ENCODE measurements at places on chromosomes 6 and 20.
A peak's percentile ranks its signal among the peaks of the same experiment; 100 is the strongest.

- no peak for DNase-seq
These were observed 169.5 kb downstream of the FRK start for GRCh38 chr6:115891111-115891669.

GRCh38 chr20:57415771-57416170, 24.6 kb downstream of the RBM38 start:
- DNase-seq = no peak

GRCh38 chr6:53066077-53066417, 843 bp downstream of the FBXO9 start:
- DNase-seq = no peak

DNA sequence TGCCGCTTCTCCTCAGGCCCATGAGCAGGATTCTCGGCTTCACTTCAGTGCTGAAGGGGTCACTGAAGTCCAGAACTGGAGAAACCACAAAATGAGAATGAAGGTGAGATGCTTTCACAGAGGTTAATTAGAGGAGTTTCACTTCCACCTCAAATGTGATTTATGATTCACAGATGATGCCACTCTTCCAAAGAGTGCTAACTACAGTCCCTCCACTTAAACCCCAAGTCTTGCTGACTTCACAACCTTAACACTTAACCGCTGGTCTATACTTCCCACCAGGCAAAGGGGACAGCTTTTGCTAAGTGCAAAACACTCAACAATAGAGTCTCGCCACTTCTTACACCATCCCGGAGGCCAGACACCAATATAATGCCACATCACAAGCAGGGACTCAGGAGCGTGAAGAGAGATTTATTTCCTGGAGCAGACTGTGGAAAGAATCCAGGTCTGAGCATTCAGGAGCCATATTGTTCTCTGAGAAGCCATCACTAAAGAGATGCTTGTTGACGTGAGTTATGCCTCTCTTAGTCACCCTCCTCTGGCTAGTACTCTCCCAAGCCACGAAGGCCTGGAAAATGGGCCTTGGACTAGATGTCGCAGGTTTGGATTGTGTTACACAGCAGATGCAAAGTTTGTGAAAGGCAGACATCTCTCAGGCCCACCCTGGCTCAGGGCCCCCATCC, 24.4 kb downstream of the RRAGD start:
- DNase-seq = no peak

- DNase-seq = no peak
These were observed 156.8 kb upstream of the ARID1B start for GRCh38 chr6:156620331-156620730.

DNA sequence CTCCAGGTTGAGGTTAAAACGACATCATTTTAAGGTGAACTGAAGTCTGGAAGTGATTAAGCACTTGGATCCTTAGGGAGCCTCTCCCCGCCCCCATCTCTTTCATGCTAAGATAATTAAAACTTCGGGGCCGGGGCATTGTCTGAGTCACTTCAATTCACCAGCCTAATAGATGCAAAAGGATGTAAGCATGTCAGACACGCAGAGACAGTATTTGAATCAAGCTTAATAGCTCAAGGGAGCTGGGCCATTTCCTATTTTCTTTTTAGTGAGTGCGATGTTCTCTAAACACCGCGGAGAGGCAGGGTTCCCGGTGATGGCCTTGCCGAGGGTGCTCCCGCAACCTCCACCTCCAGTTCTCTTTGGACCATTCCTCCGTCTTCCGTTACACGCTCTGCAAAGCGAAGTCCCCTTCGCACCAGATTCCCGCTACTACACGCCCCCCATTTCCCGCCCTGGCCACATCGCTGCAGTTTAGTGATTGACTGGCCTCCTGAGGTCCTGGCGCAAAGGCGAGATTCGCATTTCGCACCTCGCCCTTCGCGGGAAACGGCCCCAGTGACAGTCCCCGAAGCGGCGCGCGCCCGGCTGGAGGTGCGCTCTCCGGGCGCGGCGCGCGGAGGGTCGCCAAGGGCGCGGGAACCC, 516 bp upstream of the IRF4 start:
- no peak for DNase-seq

DNA sequence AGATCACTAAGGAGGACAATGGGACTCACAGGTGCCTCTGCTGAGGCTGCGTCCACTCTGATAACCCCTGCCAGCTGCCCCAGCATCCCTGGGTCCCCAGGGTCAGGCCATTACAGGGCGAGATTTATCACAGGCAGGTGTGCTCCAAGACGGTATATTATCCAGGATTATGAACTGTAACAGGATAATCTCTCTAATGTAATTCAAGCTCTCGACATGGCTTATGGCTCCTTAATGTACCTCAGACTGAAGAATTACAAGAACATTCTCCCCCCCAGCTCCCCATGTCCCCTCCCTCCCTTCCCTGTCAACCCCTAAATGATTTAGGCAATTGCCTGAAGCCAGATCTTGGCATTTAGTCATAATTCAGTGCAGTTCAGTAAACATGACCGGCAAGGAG, 86.8 kb downstream of the NCR2 start:
- DNase-seq = no peak

- DNase-seq = no peak
These were observed 11.8 kb upstream of the SNRPC start for GRCh38 chr6:34745277-34746103.

DNA sequence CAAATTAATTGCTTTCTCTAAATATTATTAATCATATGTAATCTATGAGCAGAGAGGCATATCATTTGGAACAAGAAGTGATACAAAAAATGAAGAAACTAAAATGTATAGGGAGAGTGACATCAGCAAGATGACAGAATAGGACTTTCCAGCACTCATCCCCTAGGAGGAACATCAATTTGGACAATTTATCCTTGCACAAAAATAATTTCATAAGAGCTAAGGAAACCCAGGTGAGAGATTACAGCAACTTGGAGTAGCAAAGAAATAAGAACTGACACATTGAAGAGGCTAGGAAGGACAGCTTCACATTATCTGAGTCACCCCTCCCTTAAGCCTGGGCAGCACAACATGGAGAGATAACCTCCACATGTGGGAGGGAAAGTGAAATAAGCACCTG, 347.5 kb downstream of the MAFB start:
- DNase-seq = no peak

DNA sequence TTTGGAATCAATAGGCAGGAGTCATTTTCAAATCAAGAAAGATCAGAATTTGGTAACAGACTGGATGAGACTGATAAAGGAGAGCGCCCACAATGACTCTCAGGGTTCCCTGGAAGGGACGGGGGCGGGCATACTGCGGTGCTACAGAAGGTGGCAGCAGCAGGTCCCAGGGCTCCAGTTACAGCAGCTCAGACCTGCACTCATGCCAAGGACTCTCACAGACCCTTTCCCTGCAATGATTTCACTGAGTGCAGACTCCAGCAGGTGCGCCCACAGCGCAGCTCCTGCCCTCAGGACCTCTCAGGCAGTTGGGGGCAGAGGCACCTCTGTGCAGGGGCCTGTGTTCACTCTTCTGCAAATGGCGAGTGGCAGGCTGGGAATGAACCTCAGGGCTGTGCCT, 359.8 kb downstream of the ZFAND3 start:
- peak; percentile 14 for DNase-seq

DNA sequence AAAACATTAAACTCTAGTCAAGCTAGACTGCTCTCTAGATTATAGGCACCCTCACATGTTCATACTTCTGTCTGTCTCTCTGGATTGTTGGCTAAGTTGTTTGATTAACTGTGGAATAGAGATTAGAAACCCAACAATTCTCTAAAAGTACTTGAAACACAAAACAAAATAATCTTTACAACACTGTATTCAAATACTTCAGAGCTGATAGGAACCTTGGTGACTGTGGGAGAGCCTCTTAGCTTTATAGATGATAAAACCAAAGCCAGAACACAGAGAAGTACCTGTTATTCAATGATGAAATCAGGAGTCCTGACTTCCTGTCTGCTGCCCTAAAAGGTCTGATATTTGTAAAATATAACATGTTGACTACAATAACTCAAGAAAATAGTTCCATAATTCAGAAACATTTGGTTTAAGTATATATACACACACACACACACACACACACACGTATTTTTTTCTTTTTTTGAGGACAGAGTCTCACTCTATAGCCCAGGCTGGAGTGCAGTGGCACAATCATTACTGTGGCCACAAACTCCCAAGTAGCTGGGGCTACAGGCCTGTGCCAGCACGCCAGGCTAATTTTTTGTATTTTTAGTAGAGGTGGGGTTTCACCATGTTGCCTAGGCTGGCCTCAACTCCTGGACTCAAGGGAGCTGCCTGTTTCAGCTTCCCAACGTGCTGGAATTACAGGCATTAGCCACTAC, 222.0 kb downstream of the FUT9 start:
- no peak for DNase-seq

DNA sequence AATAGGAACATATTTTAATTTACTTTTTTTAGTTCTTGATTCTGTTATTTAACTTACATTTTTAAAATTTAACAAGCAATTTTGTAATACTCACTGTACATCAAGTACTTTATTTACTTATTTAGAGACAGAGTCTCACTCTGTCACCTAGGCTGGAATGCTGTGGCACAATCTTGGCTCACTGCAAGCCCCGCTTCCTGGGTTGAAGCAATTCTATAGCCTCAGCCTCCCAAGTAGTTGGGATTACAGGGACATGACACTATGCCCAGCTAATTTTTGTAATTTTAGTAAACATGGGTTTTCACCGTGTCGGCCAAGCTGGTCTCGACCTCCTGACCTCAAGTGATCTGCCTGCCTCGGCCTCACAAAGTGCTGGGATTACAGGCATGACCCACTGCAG, 7.0 kb downstream of the BTN3A3 start:
- no peak for DNase-seq

DNA sequence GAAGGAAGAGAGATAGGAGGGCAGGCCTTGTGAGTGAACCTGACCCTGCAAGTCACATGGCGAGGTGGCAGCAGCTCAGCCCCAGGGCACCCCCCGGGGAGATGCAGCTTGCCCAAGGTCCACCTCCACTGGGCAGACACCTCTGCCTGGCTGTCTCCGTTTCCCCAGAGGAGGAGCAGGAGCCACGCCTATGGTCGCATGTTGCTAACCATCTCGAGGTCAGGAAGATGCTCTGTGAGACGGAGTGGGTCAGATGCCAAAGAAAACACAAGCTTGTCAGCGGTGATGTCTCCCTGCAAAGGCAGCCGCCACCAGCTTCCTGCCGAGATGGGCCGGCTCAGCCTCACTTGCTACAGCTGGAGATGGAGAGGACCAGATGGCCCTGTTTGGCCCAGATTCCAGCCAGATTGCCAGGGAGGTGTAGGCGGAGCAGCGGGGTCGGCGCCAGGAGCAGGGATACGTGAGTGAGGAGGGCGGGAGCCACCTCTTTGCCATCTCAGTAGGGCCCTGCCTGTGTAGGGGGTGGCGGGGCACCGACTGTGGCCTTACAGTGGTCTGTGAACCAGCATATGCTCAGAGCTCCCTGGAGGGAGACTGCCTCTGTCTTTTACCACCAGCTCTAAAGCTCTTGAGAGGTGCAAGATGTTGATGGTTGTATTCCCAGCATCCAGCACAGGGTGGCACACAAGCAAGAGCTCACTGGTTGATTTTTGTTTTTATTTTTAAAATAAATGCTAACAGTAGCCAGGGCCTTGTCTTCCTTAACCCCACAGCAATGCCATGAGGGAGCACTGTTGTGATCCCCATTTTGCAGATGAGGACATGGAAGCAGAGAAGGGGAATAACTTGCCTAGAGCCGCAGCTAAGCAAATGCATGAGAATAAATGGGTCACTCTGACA, 42.9 kb upstream of the FAM83D start:
- no peak for DNase-seq

DNA sequence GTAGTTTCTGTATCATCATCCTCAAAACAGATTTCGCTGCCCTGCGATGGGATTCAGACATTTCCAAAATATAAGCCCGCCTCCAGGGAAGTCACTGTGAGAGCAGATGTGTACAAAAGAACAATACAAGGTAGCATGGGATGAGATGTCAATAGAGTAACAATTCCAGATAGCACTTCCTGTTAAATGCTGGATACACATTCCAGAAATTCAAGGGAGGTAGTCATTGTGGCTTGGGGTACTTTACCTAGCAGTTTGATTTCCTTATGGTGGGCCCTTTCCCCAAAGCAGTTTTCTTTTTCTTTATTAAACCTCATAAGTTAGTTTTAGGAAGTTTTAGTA, 2.5 kb downstream of the RNF217 start:
- no peak for DNase-seq

DNA sequence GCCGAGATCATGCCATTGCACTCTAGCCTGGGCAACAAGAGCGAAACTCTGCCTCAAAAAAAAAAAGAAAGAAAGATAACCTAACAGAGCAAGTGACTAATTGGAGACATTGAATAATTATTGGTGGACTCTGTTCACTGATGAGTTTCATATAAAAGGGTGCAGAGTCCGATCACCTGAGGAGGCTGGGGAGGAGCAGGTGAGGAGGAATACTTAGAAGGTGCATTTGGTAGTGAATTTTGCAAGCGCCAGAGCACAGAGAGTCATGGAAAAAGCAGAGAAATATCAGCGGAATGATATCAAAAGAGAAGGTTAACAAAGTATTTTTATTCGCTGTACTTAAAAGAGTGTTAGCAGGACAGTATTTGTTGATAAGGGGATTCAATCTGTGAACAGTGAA, 44.4 kb downstream of the CD2AP start:
- no peak for DNase-seq

GRCh38 chr6:112660626-112661025, 313.5 kb downstream of the RFPL4B start:
- DNase-seq = no peak

DNA sequence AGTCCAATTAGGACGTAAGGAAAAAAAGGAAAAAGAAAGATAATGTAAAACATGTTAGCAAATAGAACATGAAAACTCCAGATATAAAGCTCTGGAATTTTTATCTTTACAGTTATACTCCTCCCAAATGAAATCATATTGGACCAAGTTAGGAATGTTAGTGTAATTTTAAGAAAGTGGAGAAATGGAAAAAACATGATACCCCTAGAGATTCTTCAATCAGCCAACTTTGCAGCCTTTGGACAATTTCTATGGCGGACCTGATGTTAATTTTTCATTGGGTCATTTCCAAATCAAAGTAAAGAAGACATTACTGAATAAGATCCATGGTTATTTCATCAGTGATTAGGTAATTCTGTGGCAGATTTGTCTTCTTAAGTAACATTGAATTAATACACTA, 748.7 kb downstream of the RFPL4B start:
- DNase-seq = no peak

DNA sequence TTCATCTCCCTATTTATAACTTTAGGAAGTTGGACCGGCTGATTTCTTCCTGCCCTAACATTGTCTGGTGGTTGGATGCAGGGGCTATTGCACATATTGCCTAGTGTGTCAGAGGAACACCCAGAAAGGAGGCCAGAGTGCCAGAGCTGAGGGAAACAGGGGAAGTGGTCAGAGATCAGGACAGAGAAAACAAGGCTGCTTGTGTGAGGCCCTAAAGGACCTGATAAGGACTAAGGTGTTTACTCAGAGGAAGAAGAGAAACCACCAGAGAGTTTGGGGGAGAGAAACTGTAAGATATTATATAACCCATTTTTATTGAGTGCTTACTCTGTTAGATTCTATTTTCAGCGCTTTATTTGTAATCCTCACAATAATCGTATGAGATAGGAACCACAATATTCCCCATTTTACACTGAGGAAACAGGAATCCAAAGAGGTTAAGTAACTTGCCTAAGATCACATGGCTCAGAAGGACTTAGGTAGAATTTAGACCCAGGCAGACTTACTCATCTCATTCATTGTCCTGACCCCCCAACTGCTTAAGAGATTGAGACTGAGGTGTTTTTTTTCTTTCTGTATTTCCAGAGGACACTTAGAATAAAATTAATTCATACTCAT, 54.0 kb upstream of the REV3L start:
- DNase-seq = no peak

GRCh38 chr6:166640342-166641043, 13.4 kb upstream of the RPS6KA2 start:
- no peak for DNase-seq

- DNase-seq = no peak
These were observed 22.0 kb upstream of the PRDM1 start for GRCh38 chr6:106064142-106064541.

- no peak for DNase-seq
These were observed 203.8 kb upstream of the CDH4 start for GRCh38 chr20:61048302-61048701.

All from NCI-H187 (cell line).